ENCODE measurements at places on chromosomes 16 and 17.

- DNase-seq: no peak
Measured at GRCh38 chr16:57389087-57389468, 15.5 kb upstream of the CCL17 start.

DNA sequence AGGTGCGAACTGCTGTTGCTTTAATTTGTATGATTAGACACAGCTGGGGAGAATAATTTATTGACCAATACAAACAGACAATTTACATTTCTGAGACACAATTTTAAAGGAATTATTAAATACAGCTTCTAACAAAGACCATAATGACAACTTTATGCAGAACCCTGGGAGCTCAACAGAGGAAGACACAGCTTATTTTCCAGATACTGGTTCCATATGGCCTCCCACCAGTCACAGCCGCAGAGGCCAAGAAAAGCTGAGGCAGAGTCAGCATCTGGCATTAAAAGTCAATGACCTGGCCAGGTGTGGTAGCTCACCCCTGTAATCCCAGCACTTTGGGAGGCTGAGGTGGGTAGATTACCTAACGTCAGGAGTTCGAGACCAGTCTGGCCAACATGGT is 66.1 kb upstream of the BCAR1 start:
- DNase-seq: no peak

- DNase-seq: no peak
Measured at GRCh38 chr16:68028996-68029395, 5.9 kb downstream of the DUS2 start.

DNA sequence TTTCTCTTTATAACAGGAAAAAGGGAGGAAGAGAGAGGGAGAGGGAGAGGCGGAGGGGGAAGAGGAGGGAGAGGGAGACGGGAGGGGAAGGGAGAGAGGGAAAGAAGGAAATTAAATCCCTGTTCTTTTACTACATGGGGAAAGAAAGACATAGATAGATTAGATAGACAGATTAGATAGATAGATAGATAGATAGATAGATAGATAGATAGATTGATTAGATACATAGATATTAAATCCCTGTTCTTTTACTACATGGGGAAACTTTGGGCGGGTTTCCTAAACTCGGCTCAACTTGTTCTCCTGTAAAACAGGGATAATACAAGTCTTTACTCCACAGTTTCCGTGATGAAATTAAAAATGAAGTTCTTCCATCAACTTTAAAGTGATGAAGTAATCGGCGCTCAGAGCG is 661 bp downstream of the RFWD3 start:
- no peak for DNase-seq

Data from NCI-H446 treated with DMSO at 0.1 percent for 48 hours (cell line).